ENCODE measurements at places on chromosomes 1 and 21.

GRCh38 chr1:239731082-239731748 is 344.8 kb downstream of the CHRM3 start:
- no peak overlapping the region for H3K4me3 ChIP-seq
- peaks cover 17% of the 10 kb centered on the region for H3K4me1 ChIP-seq
- H3K36me3 ChIP-seq: peaks cover 12% of the 10 kb centered on the region

DNA sequence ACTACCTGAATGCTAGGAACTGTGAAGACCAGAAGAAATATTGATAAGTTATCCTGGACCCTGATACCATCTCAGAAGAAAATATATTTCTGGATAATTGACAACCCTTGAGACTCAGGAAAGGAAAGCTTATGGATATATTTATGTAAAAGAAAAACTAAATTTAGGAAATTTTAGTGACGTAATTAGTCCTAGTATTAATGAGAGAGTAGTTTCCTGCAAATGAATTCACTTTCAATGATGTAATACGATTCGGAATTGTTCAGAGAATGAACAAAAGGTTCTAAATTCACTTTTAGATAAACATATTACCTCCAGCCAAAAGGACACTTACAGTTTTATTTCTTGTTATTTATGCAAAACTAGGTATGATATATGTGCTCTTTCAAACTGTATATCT is 1120.1 kb upstream of the NCAM2 start:
- H3K4me3 ChIP-seq: no peak overlapping the region
- no peaks in the 10 kb centered on the region for H3K27me3 ChIP-seq
- no peak for DNase-seq

- no peaks in the 10 kb centered on the region for H3K4me1 ChIP-seq
- no peaks in the 10 kb centered on the region for H3K36me3 ChIP-seq
- DNase-seq: no peak
- H3K4me3 ChIP-seq: no peak overlapping the region
Measured at GRCh38 chr1:98364544-98364943, 297.0 kb upstream of the SNX7 start.

DNA sequence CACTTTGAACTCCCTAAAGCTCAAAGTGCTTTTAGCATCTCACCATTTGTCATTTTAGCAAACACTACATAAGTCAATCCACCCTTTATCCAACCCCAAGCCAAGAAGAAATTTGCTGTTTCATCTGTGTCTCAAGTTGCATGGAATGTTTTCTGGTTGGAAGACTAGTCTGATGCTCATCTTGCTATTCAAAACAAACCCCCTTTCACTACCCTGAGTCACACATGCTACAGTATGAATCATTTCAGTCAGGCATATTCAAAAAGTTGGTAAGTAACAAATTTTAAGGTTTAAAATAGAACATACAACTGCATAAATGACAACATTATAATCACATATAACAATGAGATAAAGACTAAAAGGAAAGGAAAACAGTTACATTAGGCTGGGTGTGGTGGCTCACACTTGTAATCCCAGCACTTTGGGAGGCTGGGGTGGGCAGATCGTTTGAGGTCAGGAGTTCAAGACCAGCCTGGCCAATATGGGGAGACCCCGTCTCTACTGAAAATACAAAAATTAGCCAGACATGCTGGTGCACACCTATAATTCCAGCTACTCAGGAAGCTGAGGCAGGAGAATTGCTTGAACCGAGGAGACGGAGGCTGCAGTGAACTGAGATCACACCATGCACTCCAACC is 38.7 kb downstream of the DSTYK start:
- peak overlapping the region; percentile 79 for H3K27ac ChIP-seq
- peaks cover 44% of the 10 kb centered on the region for H3K36me3 ChIP-seq
- H3K27me3 ChIP-seq: no peaks in the 10 kb centered on the region
- DNase-seq: no peak

- DNase-seq: no peak
- H3K27ac ChIP-seq: no peak overlapping the region
- H3K36me3 ChIP-seq: no peaks in the 10 kb centered on the region
- H3K4me3 ChIP-seq: no peak overlapping the region
- H3K4me1 ChIP-seq: no peaks in the 10 kb centered on the region
Measured at GRCh38 chr21:20877976-20878375, 120.2 kb upstream of the NCAM2 start.

DNA sequence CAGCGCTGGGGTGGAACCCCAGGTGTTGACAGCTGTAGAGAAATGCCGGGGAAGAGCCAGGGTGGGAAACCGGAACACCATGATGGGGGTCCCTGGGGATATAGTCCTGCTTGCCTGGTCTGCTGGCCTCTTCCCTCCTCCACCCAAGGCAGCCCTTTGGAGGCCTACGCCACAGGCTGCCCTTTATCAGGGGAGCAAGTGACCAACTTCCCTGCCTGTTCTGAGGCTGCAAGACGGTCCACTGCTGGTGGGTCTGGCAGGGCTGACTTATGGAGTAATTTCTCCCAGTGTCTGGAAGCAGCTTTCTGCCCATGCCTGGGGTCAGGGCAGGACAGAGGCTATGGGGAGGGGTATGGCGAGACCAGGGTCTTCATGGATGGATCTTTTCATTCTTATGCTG is 50.8 kb upstream of the EDN2 start:
- H3K4me3 ChIP-seq: no peak overlapping the region
- peaks cover 8% of the 10 kb centered on the region for H3K4me1 ChIP-seq
- no peak for DNase-seq
- no peak overlapping the region for H3K27ac ChIP-seq
- peaks cover 52% of the 10 kb centered on the region for H3K36me3 ChIP-seq

DNA sequence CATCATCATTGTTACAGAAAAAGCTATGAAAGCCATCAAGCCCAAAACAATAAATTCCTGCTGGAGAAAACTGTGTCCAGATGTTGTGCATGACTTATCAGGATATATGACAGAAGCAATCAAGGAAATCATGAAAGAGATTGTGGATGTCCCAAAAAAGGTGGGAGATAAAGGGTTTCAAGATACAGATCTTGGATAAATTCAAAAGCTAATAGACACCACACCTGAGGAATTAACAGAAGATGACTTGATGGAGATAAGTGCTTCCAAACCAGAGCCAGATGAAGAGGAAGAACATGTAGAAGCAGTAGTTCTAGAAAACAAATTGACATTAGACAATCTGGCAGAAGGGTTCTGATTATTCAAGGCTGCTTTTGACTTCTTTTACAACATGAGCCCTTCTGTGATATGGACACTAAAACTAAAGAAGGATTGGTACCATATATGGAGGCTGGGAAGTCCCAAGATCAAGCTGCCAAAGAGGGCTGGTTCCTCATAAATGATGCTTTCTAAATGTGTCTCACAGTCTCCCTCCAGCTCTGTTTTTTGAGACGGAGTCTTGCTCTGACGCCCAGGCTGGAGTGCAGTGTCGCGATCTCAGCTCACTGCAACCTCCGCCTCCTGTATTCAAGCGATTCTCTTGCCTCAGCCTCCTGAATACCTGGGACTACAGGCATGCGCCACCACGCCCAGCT is 32.1 kb upstream of the LRIG2 start:
- DNase-seq: no peak
- no peaks in the 10 kb centered on the region for H3K27me3 ChIP-seq
- H3K4me3 ChIP-seq: no peak overlapping the region
- H3K36me3 ChIP-seq: no peaks in the 10 kb centered on the region
- H3K27ac ChIP-seq: no peak overlapping the region

- H3K36me3 ChIP-seq: peaks cover 2% of the 10 kb centered on the region
- peak overlapping the region; percentile 90 for H3K27ac ChIP-seq
- peaks cover 40% of the 10 kb centered on the region for H3K4me1 ChIP-seq
- no peaks in the 10 kb centered on the region for H3K27me3 ChIP-seq
Measured at GRCh38 chr1:16351456-16351993, 755 bp downstream of the FBXO42 start.

DNA sequence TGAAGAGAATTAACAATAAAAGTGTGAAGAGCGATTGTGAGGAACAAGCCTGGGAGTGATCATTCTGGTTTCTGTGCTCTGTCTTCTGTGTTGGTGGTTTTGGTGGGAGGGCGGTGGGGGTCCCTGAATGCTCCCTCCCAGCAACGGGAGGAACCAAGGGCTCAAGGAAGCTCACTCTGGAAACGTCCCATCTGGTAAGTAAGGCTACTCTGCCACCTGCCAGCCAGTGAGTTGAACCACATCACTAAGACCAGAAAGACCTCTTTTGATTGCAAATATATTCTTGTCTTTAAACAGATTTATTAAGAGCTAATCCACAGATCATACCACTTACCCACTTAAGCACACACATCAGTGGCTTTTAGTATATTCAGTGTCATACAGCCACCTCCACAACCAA is 125.0 kb downstream of the PRDM2 start:
- peaks cover 4% of the 10 kb centered on the region for H3K36me3 ChIP-seq
- no peak overlapping the region for H3K4me3 ChIP-seq
- no peaks in the 10 kb centered on the region for H3K27me3 ChIP-seq
